Cortex of kidney (tissue), 1 donor: ENCODE measurements at places on chromosomes 16 and 17.

DNA sequence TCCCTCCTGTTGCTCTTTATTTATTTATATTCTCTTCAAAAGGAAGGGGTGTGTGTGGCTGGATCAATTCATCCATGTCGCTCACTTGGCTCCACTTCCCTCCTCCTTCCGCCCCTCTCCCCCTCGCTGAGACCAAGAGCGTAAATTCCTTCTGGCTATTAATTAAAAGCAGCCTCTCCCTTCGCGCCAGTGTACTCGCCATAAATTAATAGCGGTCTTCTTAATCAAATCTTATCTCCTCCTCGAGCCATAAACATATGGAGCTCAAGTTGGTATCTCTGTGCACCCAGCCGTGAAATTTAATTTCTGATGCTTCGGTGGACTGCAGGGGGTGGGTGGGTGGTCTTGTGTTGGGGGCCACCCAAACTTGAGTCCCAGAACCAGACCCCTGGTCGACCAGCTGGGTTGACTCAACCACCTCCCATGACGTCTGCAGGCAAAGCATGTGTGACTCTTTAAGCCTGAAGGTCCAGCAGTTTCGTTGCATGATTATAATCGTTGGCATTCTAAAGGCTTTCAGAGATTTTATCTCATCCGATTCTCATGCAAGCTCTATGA is 57.9 kb downstream of the SDK2 start:
- DNase-seq: no peak

- no peak for DNase-seq
Observed at GRCh38 chr17:60678118-60678444, 430 bp downstream of the BCAS3 start.

DNA sequence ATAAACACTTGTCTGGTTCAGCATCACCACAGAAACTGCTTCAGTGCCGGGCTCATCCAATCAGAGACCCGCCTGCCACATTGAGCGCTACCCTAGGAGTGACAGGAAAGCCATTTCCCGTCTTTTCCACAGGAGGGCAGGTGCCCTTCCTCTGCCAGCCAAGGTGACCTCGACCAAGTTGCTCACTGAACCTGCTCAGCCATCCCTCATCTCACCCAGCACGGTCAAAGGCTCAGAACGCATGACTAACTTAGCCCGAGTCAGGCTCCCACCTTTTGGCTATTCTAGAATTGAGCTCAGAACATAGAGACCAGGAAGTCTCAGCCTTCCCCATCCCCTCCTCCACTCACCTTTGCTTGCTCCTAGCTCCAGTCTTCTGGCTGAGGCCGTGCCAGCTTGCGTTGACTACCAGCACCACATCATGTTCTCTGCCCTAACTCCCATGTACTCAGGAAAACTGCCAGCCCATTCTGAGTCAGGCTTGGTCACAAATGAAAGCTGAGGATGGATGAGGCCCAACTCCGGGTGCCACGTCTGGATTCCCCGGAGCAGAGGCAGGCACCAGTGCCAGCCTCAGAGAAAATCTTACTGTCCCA is 15.6 kb downstream of the MRPS23 start:
- DNase-seq: no peak

DNA sequence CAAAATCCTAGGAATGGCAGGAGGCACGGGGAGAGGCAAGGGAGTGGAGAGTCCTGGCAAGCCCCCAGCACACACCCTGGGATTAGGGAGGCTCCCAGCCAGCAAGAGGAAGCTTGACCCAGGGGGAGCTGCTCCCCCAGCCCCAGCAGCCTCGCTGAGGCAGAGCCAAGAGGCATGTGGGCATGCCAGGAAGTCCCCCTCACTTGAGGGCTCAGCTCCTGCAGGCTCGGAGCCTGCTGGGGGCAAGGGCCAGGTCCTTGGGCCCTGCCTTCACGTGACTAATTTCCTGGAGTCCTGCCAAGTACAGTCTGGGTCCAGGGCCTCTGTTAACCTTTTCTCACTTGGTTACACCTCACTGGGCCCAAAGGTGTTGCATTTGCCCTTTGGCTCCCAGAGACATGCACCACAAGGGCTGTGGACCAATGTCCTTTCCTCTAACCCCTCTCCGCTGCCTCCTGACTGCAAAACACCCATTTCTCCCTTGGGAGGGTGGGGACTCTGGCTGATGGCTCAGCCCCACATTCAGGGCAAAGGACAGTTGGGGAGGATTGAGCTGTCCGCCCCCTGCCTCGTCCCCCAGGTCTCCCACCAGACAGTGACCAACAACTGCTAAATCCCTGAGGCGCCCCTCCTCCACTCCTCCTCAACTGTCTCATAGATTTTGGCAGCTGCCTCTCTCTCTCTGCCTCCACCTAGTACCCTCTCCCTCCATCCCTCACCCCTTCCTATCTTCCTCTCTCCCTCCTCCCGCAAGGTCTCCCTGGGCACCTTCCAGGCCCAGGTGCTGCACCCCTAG is 4.4 kb upstream of the SLC47A2 start:
- DNase-seq: no peak

DNA sequence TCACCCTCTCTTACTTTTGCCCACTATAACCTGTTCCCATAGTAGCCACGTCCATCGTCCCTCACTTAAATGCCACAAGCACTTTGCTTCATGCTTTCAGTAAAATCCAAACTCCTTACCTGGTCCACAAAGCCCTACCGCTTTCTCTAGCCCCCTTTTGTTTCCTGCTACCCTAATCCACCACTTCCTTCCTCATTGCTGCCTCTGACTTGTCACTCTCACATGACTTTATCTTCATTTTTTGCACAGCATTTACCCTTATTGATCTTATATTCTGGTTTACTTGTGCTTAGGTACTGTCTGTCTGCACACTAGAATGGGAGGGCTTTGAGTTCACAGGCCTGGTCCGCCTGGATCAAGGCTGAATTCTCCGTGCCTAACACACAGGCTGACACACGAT is 340.0 kb downstream of the XYLT1 start:
- DNase-seq: no peak

DNA sequence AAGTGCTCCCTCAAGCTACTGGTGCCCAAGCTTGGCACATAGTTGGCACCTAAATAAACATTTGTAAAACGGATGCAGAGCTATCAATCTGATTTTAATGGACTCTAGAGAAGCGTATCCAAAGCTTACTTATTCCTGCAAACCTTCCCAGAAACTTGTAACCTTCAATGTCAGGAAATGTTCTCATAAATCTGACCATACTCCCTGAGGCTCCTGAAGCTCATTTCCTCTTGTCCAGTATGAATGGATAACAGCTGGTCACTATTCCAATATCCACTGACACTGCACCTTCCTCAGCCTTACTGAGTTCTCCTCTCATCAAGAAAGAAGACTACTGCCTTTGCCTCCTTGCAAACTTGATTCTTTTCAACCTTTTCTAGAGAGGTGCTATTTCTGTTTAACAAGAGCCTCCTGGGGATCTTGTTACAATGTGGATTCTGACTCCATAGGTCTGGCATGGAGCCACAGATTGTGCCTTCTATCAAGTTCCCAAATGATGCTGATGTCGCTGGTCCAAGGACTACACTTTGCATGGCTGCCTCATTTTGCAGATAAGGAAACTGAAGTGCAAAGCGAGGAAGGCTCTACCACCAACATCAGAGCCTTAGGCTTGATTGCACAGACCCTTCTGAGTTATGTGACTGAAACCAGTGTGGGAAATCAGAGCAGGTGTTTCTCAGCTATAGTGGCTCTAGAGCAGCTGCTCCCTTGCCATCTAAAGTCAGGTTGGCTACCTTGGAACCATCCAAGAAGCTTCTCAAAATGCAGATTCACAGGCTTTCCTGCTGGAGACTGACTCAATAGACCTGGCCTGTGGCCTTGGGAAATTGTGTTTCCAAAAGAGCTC is 377.8 kb downstream of the SOX9 start:
- DNase-seq: no peak

DNA sequence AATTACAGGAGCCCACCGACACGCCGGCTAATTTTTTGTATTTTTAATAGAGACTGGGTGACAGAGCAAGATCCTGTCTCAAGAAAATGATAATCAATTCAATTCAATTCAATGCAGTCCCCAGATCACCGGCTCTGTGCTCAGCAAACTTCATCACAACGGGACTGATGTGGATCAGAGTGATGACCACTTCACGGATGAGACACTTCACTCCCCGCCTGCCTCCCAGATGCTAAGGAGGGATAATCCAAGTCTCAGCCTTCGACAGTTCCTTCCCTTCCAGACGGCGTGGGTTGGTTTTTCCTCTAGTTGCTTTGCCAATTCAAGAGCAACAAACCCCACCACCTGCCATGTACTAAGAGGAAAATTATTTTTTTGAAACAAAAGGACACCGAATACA is 93.8 kb downstream of the ZDHHC7 start:
- no peak for DNase-seq

GRCh38 chr17:42537156-42537805 is 1.2 kb downstream of the NAGLU start:
- no peak for DNase-seq

- no peak for DNase-seq
Observed at GRCh38 chr16:4264546-4264945, 8.3 kb downstream of the TFAP4 start.

- no peak for DNase-seq
Observed at GRCh38 chr17:47875011-47875985, 20.7 kb upstream of the SP2 start.

DNA sequence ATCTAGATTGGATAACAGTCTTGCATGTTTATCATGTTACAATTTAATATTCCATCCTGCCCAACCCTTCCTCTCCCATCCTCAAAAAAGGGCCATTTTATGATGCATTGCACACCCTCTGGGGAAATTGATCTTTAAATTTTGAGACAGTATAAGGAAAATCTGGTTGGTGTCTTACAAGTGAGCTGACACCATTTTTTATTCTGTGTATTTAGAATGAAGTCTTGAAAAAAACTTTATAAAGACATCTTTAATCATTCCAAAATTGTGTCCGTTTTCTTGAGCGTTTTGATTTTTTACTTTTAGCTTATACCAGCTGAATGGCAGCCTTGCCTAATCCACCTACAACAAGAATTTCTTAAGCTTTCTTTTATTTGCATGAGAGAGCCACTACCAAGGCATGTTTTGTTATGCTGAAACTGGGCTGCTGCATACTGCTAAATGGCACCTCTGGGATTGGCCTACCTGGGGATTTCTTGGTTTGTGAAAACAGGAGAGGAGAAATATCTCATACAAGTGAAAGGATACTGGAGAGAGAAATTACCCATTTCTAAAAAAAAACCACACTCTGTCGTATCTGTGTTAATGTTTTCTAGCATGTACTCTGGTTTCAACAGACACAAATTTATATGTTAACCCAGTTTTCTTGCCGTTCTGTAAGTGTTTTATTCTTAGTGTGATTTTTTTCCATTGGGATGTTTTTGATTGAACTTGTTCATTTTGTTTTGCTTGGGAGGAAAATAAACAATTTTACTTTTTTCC is 52.2 kb downstream of the TUBD1 start:
- no peak for DNase-seq

GRCh38 chr16:46748775-46749705 is 896 bp upstream of the MYLK3 start:
- DNase-seq: no peak

GRCh38 chr16:86990451-86990850 is 326.7 kb downstream of the C16orf95 start:
- DNase-seq: no peak

GRCh38 chr17:7004398-7005253 is 7.8 kb upstream of the RNASEK start:
- no peak for DNase-seq

DNA sequence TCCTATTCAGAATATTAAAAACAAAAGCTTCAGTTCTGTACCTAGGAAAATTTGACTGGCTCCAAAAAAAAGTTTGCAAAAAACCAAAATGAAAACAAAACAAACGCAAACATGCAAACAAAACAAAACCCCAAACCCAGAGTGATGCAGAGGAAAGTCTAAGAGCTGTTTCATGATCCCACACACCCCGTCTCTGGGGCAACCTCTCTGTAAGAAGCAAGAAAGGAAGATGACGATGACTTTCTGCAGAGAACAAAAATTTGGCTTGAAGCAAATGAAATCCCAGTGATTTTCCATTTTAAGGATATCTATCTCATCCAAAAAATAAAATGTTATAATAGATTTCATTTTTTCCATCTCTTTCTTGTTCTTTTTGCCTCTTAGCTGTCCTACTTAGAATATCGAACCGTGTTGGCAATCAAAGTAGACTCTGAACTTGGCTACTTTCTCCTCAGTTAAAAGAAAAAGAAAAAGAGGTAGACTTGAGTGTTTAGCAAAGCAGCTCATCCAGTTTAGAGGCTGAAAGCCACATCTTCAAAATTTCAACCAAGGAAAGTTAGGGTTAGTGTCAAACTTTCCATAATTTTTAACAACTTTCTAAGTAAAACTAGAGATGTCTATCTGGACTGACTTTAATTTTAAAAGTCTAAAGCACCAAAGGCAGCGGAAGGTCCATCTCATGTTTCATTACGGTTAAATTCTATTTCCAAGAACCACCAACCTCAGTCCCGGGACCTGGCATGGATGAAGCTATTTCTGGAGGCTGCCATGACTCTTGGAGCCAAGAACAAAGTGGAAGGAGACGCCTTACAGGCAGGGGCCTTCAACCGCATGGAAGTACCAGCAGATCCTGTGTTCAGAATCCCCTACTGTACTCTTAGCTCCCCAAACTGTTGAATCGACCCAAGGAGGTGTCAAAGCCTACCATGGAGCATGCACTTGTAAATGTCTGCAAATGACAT is 180.8 kb downstream of the XYLT1 start:
- DNase-seq: no peak

GRCh38 chr16:88928405-88929090 is 48.5 kb downstream of the CBFA2T3 start:
- DNase-seq: no peak

DNA sequence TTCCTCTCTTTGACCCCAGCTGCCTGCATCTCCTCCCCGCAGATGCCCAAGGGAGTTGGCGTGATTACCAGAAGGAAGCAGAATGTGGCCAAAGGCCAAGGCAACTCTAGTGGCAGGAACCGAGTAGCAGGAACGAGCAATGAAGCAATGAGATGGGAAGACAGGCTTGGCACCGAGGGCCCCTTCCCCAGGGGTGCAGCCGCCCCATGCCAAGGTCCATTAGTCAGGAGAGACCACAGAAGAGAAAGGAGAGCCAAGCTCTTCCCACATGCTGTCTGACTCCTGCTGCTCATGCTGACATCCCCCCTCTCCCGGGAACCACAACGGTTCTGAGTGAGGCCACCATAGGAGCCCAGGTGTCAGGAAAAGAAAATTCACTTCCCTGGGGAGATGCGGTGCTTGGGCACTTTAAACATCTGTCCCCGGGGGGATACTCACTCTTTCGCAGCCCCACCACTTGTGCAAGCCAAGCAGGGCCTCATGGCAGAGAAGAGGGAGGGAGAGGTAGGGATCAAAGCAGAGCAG is 67.4 kb downstream of the MYO18A start:
- no peak for DNase-seq

GRCh38 chr16:12010388-12011251 is 34.1 kb downstream of the SNX29 start:
- DNase-seq: no peak

- DNase-seq: no peak
Observed at GRCh38 chr16:19127674-19128131, 13.9 kb downstream of the ITPRIPL2 start.

GRCh38 chr17:60079401-60080243 is 901 bp upstream of the HEATR6 start:
- no peak for DNase-seq

DNA sequence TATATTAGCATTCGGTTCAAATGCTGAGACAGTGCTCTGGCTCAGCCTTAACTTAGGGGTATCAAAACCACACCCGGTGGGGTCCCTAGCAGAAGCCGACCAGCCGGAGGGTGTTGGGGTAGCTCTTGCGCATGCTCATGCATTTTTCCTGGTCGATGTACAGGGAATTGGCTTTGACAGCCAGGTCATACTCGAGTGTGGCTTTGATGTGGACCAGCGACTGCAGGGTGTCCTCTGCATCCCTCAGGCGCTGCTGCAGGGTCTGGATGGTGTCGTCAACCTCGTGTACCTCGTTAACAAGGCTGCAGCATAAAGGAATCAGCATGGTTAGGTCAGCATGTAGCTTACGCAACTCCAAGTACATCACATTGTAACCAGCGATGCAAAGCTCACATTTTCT is 37.5 kb downstream of the TEKT3 start:
- no peak for DNase-seq
